ENCODE measurements at places on chromosomes 5 and 9.

DNA sequence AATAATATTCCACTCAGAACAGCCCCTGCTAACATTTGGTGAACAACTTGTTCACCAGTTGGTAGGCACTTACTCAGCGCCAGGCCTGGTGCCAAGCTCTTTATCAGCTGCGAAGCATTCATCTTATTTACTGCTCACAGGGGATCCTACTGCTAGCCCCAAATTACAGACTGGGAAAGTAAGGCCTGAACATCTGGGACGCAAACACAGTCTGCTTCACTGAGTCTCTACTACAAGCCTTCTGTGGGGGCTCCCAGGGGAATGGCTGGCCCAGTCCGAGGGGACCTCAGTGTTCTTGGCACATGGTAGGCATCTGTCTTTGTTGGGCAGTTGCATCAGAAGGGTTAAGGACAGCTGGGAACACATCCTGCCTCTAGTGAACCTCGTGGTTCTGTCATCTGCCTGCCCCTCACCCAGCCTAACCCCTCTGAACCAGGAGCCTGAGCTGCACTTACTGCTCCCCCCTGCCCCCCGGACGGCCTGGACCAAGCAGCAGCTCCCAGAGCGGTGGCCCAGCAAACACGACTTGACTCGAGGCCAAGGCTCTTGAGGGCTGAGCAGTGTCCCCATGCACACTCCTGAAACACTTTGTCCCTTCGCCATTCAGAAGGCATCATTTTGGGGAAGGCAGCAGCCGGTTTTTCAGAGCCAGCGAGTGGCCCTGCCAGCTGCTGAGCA lies at the start of gene PHYHD1:
TSS of gene PHYHD1 (plus strand) at position 602 of the 678 bp plus-strand sequence. CDS start 1,342 bp downstream, outside the sequence.
- no peak for DNase-seq

DNA sequence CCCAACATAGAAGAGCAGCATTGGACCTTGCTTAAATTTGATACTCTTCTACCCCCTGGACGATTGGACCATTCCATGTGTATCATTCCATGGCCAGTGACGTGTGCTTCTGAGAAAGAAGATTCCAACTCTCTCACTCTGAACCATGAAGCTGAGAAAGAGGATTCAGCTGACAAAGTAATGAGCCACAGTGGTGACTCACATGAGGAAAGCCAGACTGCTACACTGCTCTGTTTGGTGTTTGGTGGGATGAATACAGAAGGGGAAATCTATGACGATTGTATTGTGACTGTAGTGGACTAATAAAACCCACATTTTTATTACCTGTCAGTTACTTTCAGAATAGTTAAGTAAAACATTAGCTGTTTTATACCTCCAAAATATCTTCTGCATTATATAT lies 7.5 kb downstream of the HSPA5 start:
- DNase-seq: no peak

DNA sequence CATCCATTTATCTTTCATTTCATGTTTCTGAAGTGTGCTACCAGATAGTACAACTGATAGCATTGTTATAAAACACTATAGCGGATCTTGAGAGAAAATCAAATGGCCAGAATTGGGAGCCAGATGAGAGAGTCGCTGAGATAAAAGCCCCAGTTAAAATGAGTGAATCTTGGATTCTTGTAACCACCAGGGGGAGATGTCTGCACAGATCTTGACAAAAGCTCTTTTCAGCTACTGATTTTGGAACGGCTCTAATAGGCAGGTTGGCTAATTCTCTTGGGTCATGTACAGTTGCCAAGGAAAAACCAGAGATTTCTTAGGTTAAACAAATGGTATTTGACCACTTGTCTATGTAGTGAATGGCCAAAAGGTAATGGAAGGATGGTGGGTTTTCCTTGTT lies 21.7 kb downstream of the F2RL2 start:
- no peak for DNase-seq

GRCh38 chr5:78908173-78909061 lies 76.7 kb downstream of the ARSB start:
- DNase-seq: no peak

DNA sequence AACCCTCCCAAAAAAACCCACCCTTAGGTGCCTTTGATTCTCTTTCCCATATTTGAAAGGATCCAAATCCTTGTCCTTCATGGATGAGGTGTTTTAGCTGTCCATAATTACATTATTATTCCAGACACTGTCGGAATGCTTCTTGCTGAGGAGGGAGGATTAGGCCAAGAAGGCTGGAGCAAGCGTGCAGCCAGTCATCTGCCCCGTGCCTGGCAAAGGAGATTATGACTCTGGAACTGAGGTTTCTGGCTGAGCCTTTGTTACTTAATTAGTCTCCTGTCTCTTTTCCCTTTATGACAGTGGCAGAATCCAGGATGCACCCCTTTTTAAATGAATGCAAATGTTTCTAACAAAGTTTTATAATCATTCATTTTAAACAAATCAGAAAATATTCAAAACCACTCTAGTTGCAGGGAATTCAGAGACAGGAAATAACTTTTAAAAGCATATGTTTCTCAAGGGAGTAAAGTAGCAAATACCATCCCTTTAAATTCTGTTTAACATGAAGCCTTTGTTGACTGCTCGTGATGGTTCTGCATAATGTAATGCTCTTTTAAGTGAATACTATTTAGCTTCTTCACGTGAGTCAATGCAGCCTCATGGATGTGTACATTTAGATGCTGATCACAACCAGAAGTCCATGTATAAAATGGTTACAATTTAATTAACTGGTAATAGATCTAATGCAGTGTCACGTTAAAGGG lies 69.8 kb downstream of the GALNT10 start:
- no peak for DNase-seq

DNA sequence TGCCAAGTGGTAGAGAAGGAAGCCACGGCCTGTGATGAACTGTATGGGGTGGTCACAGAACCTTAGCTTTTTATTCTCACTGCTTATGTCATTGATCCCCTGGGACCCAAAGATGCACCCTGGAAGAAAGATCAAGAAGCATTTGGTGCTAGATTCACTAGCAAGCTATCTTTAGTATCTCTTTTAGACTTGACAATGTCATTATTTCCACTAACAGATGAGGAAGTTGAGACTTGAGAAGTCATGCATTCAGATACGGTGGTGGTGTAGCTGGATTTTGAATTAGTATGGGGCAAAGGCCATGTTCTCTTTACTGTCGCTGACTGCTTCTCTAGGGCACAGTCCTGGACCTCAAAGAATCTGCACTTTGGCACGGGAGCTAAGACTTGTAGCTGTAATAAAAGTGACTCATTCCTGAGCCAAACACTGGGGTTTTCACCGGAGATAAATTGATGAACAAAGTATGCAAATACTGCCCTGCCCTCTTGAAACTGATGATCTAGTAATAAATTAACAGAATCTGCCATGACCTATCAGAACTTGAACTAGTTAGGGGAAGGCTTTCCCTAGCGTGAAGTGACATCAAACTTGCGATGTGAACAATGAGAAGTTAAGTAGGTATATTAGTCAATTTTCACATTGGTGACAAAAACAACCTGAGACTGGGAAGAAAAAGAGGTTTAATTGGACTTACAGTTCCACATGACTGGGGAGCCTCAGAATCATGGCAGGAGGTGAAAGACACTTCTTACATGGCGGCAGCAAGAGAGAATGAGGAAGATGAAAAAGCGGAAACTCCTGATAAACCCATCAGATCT lies 5.4 kb downstream of the GDA start:
- DNase-seq: no peak

DNA sequence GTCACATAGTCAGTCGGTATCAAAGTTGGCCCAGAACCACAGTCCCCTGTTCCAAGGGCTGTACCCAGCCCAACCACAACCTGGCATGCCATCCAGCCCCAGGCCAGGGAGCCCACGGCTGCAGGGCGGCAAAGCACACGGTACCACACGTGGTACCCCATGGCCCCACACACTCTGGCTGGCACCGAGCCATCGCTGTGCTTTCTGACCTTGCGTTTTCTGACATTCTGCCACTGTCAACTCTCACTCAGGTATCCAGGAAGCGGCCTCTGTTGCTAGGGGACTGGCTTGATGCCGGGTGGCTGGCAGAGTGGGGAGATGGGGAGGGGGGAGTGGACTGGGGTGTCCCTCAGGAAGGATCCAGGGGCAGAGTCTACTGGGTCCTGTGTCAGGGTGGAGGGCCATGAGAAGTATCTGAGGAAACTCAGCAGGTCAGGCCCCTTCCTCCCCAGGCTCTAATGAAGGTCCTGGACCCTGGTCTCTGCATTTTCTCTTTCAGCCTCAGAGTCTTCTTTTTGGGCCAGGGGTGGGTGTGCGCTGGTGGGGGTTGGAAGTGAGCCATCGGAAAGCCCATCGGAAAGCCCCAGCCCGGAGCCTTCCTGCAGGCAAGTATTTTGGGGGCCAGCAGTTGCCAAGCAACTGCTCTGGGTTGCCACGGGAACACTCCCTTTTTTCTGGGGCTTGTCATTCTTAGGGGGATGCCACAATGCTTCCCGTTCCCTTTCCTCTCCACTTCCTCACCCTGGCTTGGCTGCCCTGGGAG lies 21.0 kb upstream of the RALGDS start:
- DNase-seq: peak; percentile 57

DNA sequence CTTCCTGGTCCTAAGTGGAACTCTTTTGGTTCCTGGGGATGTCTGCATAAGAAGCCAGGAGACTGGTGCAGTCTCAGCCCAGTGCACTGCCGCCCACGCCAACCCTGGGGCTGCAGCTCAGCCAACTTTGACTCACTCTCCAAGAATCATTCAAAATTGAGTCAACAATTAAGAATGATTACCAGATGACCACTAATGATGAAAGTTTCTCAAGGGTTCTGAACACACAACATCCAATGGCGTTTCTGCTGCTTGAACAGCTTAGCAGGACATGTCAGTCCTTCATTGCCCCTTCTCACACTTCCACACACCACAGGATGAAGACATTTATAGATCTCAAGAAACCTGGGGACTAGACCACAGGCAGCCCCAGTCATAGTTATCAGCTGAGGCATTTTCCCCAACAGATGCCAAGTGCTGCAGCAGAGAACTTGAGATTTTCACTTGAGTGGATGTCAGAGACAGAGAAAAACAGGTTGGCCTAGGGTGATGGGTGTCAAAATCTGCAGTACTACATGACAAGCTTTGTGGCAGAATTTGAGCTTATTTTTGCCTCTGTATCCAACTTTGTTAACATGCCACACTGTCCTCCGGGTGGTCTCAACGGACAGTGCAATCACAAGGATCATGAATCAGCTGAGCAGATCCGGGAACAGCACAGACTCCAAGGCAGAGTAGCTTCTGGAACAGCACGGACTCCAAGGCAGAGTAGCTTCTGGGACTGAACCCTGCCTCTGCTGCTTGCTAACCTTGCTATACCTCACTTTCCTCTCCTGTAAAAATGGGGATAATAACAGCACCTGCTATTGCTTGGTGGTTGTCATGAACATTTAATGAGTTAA lies 356.1 kb downstream of the SPOCK1 start:
- DNase-seq: no peak

GRCh38 chr9:38641985-38642864 lies 21.8 kb upstream of the ANKRD18A start:
- DNase-seq: no peak

- no peak for DNase-seq
Observed at GRCh38 chr9:122110100-122110833, 17.2 kb upstream of the TTLL11 start.

DNA sequence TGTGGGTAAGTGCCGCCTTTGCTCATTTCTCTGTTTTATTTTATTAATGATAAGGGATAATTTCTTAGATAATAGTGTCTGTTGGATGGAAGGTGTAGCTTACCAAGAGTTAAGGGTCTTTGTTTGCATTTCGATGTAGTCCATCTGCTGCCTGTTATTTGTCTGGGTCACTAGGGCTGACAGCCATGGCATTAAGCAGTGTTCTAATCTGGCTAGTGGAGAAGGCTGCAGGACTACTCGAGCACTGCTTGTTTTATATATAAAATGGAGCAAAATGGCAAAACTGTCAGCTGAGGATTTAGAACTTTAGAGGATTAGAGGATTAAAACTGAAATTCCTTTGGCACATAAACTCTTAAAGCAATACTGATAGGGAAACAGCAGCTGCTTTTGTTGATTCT lies 67.5 kb downstream of the C7 start:
- no peak for DNase-seq

- no peak for DNase-seq
Observed at GRCh38 chr9:112796485-112796884, 45.9 kb downstream of the SNX30 start.

DNA sequence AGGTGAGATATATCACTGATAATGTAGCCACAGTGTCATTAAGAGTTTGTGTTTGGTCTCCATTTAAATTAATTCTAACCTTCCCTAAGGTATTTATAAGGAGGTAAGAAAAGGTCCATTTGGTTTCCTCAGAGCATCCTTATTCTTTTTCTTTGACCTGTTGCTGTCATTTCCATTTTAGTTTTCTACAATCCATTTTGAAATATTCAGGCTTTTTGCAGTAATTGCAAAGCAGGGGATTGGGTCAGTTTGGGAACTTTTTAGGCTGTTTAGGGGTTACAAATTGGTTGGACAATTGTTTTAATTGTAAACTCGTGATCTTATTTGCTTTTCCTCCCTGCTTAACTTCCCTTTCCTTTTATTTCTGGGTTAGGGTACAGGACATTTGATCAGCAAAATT lies 42.6 kb upstream of the PDZD2 start:
- no peak for DNase-seq

DNA sequence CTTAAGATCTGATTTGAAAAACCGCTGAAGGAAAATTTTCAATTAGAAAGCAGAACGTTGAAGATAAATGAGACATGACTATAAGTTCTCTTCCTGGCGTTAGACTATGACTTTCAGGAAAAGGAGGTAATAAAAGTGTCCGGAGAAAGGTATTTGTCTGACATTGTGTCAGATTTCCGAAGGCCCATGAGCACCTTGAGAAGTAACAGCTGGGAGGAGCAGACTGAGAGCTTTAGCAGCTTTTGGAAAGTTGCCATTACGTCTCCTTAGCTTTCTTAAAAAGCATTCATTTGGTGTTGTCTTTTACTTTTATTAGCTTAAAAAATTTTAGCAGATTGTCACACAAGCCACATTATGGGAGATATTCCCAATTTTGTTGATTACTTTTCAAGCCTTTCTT lies 363.5 kb downstream of the NDUFS4 start:
- DNase-seq: no peak
